ENCODE measurements at places on chromosomes 1 and 21.

- no peak for DNase-seq
These were observed 3.9 kb upstream of the RCC1 start for GRCh38 chr1:28501925-28502324.

DNA sequence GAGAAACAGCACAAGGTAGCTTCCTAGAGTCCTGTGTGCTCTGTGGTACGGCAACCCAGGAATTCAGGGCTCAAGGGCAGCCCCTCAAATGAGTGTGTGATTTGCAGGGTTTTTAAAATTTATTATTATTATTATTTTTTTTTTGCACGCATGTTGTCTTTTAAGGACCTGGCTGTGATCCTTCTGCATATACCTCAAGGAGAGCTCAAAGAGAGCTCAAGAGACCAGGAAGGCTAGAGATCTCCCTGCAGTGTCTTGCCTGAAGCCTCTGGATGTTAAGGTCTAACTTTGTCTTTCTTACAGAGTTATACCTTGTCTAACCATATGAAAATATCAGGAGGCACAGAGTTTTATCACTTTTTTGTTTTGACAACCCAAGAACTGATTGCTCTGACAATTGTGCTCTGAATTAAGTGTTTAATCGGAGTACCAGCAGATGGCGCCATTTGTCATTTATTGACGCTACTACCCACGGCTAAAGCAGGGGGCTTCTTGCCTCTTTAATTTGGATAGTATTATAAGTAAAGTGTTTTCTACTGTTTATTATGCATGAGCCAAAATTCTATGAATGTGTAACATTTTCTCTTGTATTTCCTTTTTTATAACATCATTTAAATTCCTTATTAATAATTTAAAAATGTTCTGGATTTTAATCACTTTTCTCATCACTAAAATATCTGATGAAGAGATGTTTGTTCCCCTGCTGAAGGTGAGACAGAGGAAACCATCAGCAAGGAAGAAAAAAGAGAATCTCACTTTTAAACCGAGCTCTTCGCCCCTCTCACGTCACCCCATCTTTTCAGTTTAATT lies 35.8 kb upstream of the LMO4 start:
- peak; percentile 84 for DNase-seq

DNA sequence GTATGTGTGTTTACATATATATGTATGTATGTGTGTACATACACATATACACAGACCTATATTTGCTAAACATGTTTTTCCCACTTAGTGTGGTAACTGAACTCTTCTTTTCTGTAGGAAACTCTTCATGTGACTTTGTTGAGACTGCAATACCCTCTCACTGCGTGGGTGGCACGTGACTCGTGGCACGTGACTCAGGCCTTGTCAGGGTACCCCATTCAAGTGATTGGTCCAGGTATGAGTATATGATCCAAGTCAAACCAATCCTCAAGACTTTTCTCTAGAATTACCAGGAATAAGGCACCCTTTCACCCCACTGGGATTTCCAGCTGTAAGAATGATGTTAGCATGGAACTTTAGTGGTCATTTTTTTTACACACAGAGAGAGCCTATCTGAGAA lies 149.2 kb upstream of the KCNK2 start:
- DNase-seq: no peak

GRCh38 chr1:4001461-4001860 lies 101.4 kb upstream of the C1orf174 start:
- DNase-seq: peak; percentile 14

DNA sequence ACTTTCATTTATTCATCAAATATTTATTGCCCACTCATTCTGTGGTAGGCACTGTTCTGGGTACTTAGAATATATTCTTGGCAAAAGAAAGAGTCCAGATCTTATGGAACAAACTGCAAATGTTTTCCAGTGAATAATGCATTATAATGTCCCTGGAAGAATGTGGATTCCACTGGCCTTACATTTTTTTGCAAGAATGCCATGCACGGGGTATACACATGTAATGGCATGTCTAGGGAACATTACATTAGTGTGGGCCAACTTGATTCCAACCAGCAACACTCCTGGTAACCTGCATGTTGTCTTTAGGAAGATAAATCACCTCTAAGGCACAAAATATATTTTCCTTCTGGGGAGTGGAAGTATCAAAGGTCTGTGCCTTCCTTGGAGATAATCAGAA lies 33.0 kb upstream of the IFI44L start:
- DNase-seq: no peak

GRCh38 chr1:5415606-5416005 lies 576.6 kb downstream of the NPHP4 start:
- DNase-seq: peak; percentile 28

DNA sequence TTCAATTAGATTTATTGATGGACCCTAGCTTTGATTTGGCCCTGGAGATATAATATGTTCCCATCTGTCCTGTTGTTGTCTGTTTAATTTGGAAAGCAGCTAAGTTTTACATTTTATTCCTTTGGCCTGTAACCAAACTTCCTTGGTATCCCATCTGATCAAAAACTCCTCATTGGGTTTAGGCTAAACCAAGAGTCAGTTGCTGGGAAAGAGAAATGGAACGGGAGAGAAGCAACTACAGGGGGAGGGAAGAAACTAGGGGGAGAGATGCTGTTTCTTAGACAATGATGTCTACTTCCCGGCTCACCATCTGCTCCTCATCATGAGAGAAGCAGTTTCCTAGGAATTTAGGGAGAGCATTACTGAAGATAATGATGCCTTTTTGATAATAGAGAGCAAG lies 141.8 kb downstream of the SYT2 start:
- no peak for DNase-seq

All from Peyer's patch (tissue), 4 donors.